Globus pallidus (tissue), 1 donor: ENCODE measurements at places on chromosomes 7 and 10.

GRCh38 chr10:120768227-120768626, 82.9 kb upstream of the WDR11 start:
- no peak for DNase-seq

GRCh38 chr7:50112250-50112649, 19.2 kb upstream of the ZPBP start:
- DNase-seq = no peak

DNA sequence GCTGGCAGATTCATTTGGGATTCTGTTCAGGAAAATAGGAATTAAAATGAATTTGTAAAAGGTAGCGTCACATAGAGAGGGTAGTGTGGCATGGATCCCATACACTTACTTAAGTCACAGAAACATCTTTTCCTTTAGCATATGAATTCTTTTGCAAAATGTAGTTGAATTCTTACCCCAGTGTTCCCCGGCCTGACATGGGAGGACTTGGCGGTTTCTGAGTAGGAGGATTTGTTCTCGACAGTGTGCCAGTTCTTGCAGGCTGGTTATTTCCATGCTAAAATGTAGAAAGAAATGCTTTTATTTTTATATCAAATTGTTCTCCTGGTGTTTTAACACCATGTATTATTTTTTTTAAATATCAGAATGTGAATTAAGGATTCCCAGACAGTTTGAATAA, 72.6 kb downstream of the PDSS1 start:
- DNase-seq = no peak

DNA sequence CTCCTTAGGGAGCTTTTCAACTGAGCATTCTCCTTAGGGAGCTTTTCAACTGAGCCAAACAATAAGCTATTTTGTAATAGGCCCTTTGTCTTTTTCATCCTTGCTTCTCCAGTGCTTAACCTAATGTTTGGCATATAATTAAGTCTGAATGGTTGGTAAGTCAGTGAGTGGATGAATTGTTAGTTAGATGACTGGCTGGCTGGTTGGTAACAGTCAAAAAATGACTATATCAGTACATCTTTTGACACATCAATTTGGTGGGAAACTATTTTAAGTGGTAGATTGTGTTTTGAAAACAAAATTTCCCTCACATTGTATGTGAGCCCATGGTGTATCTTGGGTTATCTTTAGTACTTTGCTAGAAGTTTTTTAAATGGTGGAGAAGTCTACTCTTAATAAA, 16.4 kb downstream of the ING3 start:
- no peak for DNase-seq

DNA sequence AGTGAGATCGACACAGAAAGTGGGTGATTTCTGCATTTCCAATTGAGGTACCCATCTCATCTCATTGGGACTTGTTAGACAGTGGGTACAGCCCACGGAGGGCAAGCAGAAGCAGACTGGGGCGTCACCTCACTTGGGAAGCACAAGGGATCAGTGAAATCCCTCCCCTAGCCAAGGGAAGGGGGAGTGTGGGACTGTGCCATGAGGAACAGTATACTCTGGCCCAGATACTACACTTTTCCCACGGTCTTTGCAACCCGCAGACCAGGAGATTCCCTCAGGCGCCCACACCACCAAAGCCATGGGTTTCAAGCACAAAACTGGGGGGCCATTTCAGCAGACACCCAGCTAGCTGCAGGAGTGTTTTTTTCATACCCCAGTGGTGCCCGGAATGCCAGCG, 99.8 kb downstream of the ODAD2 start:
- DNase-seq = no peak

DNA sequence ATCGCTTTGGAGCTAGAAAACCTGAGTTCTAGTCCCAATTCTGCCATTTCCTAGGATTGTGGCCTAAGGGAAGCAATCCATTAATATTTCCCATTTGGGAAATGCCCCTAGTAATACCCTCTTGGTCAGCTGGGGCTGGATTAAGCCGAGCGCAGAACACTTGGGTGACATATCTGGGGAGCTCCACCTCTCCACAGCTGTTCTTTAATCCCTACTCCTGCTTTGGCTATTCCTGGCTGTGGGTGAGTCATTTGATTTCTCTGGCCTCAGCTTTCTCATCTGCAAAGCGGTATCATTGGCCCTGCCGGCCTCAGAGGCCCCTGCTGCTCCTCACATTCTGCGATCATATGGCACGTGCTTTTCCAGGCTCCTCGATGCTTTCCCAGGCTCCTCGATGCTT, 108.3 kb downstream of the BUB3 start:
- DNase-seq = no peak

DNA sequence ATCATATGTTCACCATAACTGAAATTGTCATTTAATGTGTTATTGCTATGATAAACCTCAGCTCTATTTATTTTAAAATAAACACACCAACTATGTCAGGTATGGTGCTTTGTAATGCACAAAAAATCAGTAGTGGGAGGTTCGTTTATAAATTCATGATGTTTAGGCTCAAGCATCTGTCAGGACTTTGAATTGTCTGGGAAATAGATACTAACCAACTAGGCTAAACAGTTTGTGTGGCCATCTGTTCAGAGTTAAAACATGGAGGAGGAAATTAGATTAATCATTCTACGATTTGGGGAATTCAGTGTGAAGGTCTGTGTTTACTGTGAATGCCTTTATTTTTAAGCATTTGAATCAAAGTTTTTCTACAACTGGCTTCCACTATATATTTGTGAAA, 212.6 kb upstream of the FZD8 start:
- DNase-seq = no peak

DNA sequence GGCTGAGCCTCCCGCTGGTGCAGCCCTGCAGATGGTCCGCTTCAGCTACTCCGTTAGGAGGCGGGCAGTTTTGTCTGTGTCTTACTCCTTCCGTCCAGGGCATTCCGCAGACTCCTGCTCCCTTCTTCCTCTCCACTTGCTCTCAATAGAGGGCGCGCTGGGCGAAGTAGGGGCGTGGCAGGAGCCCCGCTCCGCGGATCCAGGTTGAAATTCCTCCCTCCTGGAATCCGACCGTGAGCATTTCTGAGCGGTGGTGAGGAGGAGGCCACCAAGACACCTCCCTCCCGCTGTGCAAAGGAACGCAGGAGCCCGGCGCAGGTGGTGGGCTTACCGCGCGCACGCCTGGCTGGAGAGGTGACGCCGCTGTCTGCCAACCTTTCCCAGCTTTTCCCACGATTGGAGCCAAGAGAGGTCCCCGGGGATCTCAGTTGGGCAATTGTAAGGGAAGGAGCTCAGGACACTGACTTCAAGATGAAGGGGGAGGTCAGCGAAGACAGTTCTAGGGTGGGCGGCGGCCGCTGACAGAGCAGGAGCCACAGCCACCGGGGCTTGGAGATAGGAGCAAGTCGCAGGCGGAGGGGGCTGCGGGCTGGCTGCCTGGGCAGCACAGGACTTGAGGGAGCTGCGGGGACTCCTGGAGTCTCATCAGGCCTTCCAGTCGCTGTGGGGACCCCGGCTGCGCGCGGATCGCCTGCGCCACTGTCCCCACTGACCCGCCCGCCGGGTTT, 1011.3 kb downstream of the XPNPEP1 start:
- DNase-seq = peak; percentile 29

GRCh38 chr10:33334805-33335550, 511 bp upstream of the NRP1 start:
- peak; percentile 48 for DNase-seq

- peak; percentile 16 for DNase-seq
Observed at GRCh38 chr7:39623732-39624441, 515 bp downstream of the RALA start.
